ENCODE measurements at places on chromosomes 2 and 18.

GRCh38 chr2:9594366-9595054 is 36.3 kb downstream of the YWHAQ start:
- DNase-seq, result peak; percentile 81

GRCh38 chr18:63120620-63121019 is 198.9 kb downstream of the BCL2 start:
- no peak for DNase-seq

DNA sequence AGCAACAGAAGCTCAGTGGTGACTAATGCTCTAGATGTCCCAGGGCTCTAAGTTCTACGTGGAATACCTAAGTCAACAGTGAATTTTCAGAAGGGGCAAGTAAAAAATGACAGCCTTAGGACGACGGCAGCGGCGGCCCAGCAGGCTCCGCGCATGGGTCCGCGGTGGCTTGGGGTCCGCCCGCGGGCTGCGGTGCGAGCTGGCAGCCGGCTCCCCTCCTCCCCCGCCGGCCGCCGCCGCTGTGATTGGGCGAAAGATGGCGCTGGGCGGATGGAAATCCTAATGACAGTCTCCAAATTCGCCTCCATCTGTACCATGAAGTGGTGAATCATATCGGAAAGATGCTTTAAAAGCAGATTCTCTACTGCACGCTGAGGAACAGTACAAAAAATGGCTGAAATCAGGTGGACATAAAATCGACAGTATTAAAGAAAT is 74.7 kb downstream of the HNRNPLL start:
- peak; percentile 17 for DNase-seq

DNA sequence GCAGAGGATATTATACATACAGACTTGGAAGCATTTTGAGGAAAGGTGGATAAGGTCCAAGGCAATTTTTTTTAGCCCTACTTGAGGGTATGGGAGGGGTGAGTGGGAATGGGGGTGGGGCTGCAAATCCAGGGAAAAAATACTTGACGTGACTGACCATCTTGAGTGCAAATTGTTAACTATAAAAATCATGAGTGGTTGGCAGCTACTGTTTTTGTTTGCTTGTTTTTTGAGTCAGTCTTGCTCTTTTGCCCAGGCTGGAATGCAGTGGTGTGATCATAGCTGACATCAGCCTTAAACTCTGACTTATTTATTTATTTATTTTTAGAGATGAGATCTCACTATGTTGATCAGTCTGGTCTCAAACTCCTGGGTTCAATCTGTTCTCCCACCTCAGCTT is 458.8 kb downstream of the PIK3C3 start:
- peak; percentile 73 for DNase-seq

DNA sequence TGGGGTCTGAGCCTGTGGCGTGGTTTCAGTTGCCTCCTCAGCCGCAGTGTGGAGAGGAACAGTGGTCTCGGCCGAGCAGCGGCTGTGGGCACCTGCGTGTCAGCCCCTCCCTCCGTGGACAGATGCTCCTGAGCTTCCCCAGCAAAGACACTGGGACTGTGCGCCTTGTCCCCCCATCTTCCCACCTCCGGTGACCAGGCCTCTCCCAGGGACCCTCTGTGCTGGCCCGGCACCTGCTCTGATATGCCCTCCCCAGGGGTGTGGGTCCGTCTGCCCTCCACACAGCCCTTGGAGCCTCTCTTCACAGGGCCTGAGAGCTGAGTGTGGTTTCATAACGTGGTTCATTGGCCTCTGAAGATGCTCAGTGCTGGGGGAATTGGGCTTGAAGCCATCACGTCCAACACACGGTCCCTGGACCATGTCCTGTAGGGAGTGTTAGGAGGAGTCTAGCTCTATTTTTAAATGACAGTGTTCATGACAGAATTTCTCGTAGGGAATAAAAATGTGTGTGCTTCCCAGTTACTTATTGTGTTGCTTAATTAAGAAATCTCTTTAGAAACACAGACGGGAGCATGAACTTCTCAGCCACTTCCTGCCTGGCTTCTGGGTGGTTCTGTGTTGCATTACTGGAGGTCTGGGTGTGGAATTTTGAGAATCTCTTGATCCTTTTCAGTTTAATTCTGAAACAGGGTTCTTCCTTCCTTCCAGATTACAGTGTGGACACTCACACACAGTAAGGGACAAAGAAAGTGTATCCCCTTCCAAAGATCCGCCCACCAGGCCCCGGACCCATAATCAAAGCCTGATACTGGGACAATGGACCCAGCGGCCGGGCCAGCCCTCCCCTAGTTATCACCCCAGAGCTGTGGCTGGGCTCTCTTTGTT is 110.7 kb downstream of the NFATC1 start:
- DNase-seq, result no peak

DNA sequence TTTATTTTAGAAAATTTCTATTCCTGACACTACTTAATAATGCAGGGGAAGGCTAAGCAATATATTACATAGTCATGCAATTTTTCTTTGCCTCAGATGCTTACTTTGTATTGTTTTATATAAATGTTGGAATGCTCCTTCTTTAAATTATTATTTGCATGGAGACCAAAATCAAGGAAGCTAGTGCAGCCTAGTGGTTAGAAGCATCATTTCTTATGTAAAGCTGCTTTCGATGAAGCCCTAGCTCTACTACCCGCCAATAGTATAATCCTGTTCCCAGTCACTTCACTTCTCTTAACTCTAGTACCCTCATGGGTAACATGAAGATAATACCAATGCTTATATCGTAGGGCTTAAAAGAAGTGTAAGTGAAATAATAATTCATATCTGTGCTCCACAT is 198.9 kb downstream of the LRATD1 start:
- DNase-seq, result no peak

GRCh38 chr2:230871361-230872150 is 6.8 kb downstream of the ITM2C start:
- no peak for DNase-seq
